T-cell (primary cell): ENCODE measurements at places on chromosomes 6 and 20. TPM values are rescaled to one million over a fixed set of nuclear protein-coding genes. Genes with fewer than 3 reads are reported as not detected.

The ASIP gene
- not detected for total RNA-seq

GRCh38 chr6:6384520-6384919 lies 64.1 kb upstream of the F13A1 start:
- H3K27ac ChIP-seq = no peak overlapping the region
- DNase-seq = no peak
- no peak overlapping the region for H3K4me3 ChIP-seq
- no peaks in the 10 kb centered on the region for H3K36me3 ChIP-seq

The HSPA1L gene
- total RNA-seq = 8.5 TPM

The TCFL5 gene
- total RNA-seq = 6.4 TPM

GRCh38 chr6:105872249-105872648 lies 213.9 kb upstream of the PRDM1 start:
- H3K27ac ChIP-seq = no peak overlapping the region
- H3K36me3 ChIP-seq = no peaks in the 10 kb centered on the region
- H3K27me3 ChIP-seq = peaks cover 2% of the 10 kb centered on the region
- no peak for DNase-seq

The ZFP57 gene
- not detected for total RNA-seq

DNA sequence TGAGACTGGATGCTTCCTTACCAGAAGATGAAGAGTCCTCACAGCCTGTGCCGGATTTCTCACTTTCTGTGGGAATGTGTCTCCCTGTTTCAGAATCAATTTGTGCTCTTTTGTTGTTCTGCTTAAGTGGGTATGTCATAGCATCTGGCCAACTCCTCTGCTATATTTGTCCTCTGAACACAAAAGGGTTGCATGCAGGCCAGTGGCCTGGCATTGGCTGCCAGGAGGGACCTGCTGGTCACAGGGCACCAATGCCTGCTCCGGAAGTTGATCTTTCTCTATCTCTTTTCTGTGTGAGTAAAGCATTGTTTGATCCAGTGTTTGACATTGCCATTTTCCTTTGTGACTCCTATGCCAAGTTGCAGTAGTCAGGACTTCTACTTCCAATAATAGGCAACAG lies 47.8 kb downstream of the JARID2 start:
- peaks cover 15% of the 10 kb centered on the region for H3K4me1 ChIP-seq
- H3K27me3 ChIP-seq = no peaks in the 10 kb centered on the region

DNA sequence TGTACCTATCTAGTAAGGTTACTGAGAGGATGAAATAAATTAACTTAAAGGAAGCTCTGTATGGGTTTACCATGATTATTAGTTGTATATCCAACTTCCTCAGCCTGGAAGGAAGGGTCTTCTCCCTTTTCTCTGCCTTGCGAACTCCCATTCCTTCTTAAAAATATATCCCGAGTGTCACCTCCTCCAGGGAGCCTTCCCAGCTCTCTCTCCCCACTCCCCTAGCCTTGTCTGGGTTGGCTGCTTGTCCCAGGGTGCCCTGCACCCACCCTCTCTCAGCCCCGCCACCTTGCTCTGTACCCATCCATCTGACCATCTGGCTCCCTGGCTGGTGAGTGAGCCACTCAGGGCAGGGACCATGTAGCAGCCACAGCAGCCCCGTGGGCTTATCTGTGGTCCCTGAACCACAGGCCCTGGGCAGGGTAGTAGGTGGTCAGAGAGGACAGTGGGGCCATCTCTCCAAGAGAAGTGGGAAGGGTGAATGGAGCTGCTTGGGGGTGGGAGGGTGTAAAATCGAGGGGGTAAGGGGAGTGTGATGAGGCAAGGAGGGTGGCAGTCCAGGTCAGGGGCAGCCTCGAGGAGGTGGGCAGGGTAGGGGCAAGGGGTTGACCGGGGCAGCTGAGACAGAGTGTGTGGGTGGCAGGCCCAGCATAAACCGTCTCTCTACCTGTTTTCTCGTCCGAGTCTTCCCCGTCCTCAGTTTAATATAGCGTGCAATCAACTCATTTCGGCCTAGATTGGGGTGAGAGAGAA lies 12.8 kb downstream of the TEAD3 start:
- H3K36me3 ChIP-seq = no peaks in the 10 kb centered on the region
- H3K4me1 ChIP-seq = peaks cover 5% of the 10 kb centered on the region
- H3K27ac ChIP-seq = no peak overlapping the region
- DNase-seq = no peak
